ENCODE measurements at places on chromosomes 4 and X.

GRCh38 chrX:110180928-110181310, 137.0 kb downstream of the AMMECR1 start:
- DNase-seq = no peak

- no peak for DNase-seq
Observed at GRCh38 chrX:789096-789495, 158.5 kb downstream of the SHOX start.

GRCh38 chrX:106168107-106168506, at the start of gene PWWP3B:
TSS of gene PWWP3B (plus strand) at chrX:106168305. CDS start at chrX:106205433, 37,128 bp downstream.
- peak; percentile 12 for DNase-seq

DNA sequence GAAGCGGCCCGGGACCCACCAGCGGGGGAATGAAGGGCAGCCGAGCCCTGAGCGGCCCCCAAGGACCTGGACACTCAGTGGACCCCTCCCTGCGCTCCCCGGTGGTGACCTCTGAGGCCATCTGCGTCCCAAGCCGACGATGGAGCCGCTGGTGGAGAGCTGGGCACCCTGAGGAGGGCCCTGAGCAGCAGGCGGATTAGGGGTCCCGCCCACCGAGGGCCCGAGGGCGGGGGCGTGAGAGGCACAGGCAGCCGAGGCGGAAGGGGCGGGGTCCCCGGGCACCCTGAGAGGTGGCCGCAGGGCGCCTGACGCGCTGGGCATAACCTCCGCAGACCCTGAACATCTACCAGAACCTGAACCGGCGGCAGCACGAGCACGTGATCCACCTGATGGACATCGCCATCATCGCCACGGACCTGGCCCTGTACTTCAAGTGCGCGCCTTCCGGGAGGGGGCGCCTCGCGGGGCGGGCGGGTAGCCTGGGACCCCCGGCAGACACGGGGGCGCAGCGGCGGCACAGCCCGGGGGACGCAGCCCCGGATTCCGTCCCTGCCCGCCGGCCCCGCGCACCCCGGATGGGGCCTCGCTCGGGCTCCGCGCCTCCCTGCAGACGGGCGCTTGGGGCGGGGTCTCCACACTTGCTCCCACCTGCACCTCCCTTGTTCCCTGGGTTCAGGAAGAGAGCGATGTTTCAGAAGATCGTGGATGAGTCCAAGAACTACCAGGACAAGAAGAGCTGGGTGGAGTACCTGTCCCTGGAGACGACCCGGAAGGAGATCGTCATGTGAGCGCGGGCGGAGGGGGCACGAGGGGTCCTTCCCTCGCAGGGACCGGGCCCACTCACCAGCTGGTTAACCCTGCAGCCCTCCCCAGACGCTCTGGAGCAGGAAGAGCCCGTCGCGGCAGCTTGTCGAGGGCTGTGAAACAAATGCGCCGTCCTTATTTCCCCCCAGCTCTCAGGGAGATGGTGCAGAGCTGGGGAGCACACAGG, 10.3 kb downstream of the ATP5ME start:
- no peak for DNase-seq

DNA sequence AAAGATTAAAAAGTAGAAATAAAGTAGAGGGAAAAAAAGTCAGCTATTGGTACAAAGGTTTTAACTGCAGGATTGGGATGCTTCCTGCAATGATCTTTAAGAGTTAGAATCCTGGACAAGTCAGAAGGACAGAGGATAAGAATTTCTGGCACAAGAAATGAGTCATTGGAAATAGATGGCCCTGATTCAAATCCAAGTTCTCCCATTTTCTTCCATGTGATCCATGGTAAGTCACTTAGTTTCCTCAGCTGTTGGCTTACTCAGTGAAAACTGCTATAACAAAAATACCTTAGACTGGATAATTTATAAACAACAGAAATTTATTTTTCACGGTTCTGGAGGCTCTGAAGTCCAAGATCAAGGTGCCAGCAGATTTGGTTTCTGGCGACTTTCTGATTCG, 13.3 kb upstream of the TBC1D19 start:
- no peak for DNase-seq

DNA sequence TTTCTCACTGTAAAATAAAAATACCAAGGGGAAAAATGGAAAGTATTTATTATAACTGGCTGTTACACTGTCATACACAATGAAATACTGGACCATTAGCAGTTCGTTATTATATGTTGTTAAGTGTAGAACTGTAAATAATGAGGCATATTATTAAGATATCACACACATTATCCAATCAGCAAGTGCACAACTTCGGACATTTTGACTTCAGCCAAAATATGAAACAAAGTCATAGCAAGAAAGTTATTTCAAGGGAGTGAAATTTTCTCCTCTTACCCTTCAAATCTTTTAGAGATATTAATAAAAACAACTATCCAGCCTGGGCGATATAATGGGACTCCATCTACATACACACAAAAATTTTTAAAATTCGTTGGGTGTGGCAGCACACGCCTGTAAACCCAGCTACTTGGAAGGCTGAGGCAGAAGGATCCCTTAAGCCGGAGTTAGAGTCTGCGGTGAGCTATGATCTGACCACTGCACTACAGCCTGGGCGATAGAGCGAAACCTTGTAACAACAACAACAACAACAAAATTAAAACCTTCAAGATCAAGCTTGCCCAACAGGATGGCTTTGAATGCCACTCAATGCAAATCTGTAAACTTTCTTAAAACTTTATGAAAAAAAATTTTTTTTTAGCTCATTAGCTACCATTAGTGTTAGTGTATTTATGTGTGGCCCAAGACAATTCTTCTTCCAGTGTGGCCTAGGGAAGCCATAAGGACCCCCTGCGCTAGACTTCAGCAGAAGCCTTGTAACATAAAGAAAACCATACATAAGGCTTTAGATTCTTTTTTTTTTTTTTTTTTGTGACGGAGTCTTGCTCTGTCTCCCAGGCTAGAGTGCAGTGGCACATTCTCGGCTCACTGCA, 1.3 kb upstream of the CISD2 start:
- no peak for DNase-seq

DNA sequence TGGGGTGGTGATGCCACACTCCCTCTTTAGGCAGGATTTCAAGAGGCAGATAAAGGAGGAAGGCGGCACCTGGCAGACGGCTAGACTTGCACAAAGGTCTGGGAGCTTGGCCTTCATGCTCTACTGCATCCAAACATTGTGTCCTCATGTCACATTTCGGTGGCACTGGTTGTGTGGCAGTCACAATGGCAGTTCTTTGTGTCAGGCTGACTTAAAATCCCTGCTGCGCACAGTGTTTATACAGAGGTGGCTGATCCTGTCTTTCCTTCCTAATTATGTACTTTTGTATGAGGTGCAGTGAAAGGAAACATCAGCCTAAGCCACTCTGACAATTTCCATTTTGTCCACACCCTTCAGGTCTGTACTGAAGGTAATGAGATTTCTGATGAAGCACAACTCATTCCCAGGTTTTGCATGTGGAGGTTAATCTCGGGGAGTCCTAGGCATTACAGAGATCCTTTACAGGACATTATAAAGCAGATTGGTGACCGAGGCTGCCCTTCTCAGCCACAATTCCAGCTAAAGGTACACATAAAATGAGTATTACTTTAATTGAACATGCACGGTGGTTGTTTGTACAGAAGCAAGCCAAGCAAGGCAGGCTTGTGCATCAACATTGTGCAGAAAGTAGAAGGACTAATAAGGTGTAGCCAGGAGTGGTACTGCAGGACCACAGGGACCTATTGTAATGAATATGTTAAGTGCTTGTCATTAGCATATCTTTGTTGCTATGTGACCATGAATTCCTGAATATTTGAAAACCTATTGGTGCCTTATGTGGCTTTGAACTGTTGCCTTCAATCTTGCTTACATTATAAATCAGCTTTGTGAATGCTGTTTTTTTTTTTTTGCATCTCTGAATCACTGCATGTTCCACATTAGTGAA, 147.6 kb downstream of the STK32B start:
- no peak for DNase-seq

GRCh38 chr4:27986476-27986875, 1125.8 kb downstream of the STIM2 start:
- DNase-seq = peak; percentile 44

DNA sequence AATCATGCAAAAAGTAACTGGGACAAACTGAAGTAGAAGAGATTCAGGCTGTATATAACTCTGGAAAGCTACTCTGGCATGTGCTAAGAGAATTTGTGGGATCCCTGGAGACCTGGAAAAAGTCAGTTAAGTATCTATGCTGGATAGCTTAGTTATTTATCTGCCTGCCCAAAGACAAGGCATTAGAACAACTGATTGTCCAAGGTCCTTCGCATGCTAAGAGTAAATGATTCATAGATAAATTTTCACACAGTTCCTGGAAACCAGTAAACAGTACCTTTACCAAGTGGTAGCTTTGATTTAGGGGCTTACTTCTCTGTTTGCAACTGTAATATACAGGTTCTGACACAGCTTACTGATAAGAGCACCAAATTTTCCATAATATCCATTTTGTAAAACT, 104.8 kb downstream of the ATP11C start:
- no peak for DNase-seq

DNA sequence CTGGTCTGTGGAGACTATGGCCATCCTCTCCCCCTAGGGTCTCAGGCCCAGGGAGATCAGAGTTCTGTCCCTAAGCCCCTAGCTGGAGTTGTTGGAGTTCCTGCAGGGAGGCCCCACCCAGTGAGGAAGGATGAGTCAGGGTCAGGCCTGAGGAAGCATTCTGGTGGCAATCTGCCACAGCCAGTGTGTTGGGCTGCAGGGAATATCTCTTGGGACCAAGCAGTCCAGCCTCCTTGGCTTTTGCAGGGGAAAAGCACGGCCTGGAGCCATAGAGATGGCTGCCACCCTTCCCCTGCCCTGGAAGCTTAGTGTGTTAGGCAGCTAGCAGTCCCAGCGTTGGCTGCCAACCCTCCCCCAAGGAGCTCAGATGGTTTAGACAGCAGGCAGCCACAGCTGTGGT, 202.4 kb downstream of the RTL9 start:
- DNase-seq = no peak

- no peak for DNase-seq
Observed at GRCh38 chrX:50448565-50448964, 22.1 kb downstream of the DGKK start.

DNA sequence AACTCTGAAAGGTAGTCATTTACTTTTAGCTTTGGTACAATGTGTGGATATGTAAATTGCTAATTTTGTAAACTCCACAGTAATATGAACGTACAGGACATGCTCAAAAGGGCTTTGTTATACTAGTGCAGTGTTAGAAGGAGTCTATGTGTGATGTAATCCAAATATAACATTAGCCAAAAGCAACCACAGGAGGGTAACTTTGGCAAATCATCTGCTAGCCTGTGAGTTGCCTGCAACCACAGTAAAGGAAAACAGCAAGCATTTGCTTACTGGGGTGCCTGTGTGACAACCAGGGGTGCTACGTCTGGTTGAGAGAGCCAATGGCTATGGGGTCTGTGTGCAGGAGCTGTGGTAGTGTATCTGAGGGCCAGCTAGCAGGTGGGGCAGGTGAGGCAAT, 245.8 kb downstream of the ADAMTS3 start:
- DNase-seq = no peak

GRCh38 chr4:75675004-75675531, 1.9 kb upstream of the G3BP2 start:
- no peak for DNase-seq

- DNase-seq = no peak
Observed at GRCh38 chrX:41512394-41512793, 65.3 kb downstream of the NYX start.

DNA sequence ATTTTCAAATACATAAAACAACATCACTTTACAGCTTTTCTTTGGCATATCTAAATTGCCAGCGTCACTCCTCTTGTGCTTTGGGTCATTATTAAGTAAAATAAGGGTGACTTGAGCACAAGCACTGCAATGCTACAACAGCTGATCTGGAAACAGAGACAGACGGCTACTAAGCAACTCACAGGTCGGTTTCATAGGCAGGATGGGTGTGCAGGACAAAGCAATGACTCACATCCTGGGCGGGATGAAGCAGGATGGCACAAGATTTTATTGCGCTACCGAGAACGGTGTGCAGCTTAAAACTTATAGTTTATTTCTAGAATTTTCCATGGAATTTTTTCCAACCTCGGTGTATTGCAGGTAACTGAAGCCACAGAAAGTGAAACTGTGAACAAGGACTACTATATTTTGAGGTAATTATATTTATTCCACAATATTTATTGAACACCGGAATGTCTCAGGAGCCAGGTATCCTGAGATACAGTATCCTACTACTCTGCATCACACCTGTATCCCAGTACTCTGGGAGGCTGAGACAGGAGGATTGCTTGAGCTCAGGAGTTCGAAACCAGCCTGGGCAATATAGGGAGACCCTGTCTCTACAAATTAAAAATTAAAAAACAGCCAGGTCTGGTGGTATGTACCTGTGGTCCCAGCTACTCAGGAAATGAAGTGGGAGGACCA, 215.5 kb downstream of the APBB2 start:
- no peak for DNase-seq

DNA sequence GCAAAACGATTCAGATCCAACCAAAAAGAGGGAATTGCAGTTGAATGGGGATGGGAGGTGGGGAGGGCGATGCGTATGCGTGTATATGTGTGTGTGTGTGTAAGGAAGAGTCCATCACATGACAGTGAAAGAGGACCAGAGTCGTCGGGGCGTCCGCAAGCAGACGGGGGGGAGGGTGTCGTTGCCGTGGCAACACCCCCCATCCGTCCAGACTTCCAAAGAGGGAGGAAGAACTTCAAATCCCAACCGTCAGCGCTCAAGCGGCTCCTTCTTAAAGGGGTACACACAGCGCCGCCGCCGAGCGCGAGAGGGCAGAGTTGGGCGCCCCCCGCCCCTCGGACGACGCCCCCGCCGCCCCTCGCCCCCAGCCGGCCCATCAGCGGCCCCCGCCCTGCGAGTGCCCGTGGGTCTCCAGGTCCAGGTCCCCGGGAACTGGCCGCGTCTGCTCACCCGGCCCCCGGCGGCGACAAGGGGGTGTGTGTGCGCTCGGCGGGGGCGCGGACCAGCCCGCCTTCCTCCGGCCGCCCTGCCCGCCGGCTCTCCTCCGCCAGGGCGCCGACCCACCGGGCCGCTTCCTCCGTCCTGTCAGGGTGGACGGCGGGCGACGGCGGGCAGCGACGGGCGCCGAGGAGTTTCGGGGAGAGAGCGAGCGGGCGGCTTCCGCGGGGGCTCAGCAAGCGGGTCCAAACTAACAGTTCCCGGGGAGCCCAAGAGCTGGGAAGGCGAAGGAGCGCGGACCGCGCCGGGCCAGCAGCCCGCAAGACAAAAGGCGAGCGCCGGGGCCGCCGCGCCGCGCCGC, 685 bp downstream of the LCORL start:
- peak; percentile 70 for DNase-seq

GRCh38 chr4:77881460-77882295, 19.0 kb downstream of the MRPL1 start:
- DNase-seq = peak; percentile 19

GRCh38 chr4:4249866-4250265, 1.8 kb upstream of the TMEM128 start:
- no peak for DNase-seq

DNA sequence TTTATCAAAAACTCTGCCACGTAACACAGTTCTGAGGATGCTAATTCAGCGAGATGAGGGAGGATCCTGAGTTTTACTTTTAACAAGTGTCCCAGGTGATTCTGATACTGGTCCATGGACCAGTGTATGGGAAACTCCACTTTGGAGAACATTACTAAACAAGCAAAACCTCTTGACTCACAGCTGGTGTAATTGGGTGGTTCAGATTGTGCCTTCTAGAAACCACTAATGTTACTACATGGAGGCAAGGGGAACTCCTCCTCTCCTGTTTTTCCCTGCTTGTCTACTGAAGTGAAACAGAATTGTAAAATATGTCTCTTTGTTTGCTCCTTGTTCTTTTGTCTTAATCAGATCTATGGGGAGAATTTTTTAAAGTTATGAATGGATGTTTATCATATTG, 62.6 kb downstream of the FRAS1 start:
- no peak for DNase-seq

GRCh38 chrX:18992829-18993228, 8.9 kb upstream of the PHKA2 start:
- no peak for DNase-seq

Measured in pons (tissue), 1 donor.